GM03348 (cell line): ENCODE measurements at places on chromosomes 7 and 10.
A peak's percentile ranks its signal among the peaks of the same experiment; 100 is the strongest.

GRCh38 chr7:127290116-127290655 is 37.4 kb upstream of the GRM8 start:
- DNase-seq: no peak

DNA sequence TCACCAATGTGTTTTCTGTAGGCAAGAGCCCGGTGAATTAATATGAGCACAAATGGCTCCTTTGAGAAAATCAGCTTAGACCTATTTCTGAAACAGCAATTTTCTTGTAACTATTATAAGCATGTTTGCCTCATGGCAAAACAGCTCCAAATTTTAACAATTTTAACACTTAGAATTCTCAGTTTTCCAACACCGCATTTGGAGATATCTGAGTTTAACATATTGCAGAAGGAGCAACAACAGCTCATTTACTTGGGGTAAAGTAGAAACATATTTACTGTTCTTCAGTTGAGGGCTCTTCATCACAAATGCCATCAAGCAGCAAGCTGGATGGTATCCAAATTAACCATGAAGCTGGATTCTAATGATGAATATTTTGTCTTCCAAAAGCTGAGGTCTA is 134.0 kb upstream of the SLC26A5 start:
- no peak for DNase-seq

DNA sequence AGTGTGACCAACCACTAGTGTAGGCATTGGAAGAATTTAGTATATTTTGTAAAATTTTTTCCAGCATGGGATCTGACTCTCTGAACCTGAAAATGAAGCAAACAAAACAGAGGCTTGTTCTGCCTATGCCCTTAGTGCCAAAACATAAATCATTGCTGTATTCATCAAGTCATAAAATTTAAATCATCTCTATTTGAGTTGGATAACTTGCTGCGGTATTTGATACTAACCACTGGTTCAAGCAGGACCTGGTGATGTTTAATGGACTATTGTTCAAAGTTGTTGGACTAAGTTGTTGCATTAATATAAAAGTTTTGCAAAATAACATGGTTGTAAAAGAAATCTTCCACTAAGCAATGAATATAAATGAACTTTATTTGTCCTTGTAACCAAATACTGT is 19.8 kb upstream of the RPA3 start:
- DNase-seq: no peak

DNA sequence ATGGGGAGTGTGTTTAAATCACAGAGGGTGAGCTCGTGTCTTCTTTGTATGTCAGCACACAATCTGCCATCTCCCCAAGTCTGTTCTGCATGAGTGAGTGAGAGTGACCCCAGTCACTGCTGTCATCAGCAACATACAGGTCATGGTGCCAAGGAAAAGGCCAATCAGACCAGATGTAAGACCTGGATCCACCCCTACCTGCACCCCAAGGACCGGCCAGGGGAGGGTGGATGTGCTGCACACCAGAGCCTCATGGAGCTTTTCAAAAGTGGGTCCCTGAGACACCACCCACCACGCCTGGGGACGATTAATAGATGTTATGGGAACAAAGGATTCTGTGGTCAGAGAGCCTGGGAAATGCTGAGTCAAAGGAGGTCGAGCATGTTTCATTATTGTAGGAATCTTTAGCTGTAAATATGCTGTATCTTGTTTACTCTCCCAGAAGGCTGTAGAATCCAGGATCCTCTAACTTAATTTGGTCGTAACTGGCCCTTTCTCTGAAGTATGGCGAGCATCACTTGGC is 420.5 kb downstream of the RPS24 start:
- no peak for DNase-seq

DNA sequence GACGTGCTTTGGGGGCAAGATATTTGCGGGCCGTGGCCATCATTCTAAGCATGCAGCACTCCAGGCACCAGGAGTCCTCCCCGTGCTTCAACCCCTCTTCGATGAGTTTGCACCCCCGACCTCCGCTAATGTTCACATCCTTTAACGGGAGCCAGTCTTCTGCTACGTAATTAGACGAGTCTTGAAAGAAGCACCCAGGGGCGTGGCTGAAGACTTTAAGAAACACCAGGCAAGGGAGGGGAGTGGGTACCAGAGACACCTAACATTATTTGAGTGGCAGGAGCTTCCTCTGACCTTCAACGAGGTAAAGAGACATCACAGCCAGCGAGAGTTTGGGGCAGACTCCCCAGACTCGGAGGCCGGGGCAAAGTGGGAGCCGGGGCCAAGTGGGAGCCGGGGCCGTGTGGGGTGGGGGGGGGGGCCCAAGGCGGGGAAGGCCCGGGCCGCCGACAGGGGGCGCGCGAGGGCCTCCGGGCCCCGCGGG is 31.1 kb upstream of the TOMM7 start:
- DNase-seq: no peak

DNA sequence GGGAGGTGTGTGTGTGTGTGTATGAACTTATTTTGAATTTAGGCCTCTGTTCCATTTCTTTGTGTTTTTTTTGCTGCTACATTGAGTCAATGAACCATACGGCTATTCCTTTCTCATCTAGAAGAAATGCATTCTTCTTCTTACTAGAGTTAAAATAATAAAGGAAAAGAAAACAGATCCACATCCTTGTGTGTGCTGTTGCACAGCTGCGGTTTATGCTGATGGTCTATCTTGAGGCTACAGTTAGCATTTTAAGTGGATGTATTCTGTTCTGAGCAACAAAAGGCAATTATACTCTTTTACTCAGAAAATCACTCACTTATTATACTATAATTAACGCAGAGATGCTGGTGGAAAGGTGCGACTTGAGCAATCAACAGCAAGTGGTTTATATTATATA is 615.0 kb upstream of the MBL2 start:
- DNase-seq: no peak

DNA sequence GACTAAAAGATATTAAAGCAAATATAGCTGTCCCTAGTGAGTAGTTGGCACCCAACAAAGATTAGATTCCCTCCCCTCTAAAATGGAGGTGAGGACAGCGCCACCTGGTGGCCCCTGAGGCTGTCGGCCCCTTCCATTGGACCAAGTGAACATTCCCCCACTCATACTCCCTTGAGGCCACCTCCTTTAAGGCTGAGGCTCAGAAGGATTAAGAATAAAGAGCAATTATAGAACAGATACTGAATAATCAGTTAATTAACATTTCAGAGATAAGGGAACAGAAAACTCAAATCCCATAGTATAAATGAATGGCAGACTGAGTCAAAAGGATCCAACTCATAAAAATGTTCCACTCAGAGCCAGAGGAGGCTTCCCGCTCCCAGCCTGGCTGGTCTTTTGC is 130.4 kb upstream of the GHITM start:
- DNase-seq: peak; percentile 17
